ENCODE measurements at places on chromosomes 2 and 18.

- DNase-seq = no peak
These were observed 45.0 kb downstream of the MBD5 start for GRCh38 chr2:148065936-148066335.

DNA sequence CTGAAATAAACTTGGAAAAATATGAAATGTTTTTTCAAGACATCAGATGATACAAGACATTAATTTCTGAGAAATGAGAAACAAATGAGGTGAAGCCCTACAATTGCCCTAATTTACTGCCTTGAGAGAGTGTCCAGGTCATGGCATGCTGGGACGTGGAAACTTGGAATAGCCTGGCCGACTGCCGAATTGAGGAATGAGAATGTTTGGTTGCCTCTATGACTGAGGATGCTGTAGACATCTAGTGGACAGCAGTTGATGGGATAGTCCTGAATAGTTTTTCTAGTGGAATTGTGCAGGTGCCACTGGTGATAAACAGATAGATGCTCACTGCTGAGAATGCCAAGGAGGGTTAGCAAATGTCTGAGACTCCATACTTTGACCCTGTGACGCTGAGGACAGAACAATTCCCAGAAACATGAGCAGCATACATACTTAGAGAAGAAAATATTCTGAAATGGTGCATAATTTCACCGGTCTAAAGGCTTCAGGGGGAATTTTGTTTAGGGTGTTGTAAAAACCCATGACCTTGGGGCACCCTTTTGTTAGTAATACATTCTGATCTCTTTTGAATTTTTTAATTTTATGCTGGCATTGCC is 56.5 kb upstream of the CWC22 start:
- no peak for DNase-seq

GRCh38 chr2:142980246-142981068 is 103.0 kb downstream of the KYNU start:
- peak; percentile 8 for DNase-seq

DNA sequence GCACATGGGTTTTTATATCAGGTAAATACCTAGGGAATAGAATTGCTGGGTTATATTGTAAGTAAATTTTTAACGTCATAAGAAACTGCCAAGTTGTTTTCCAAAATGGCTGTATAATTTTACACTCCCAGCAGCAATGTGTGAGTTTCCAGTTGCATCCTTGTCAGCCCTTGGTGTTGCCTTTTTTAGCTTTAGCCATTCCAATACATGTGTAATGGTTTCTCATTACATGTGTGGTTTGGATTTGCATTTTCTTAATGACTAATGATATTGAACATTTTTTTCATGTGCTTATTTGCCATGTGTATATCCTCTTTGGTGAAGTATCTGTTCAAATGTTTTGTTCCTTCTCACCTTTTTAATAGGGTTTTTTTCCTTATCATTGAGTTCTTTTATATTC is 70.8 kb downstream of the ABI2 start:
- no peak for DNase-seq

DNA sequence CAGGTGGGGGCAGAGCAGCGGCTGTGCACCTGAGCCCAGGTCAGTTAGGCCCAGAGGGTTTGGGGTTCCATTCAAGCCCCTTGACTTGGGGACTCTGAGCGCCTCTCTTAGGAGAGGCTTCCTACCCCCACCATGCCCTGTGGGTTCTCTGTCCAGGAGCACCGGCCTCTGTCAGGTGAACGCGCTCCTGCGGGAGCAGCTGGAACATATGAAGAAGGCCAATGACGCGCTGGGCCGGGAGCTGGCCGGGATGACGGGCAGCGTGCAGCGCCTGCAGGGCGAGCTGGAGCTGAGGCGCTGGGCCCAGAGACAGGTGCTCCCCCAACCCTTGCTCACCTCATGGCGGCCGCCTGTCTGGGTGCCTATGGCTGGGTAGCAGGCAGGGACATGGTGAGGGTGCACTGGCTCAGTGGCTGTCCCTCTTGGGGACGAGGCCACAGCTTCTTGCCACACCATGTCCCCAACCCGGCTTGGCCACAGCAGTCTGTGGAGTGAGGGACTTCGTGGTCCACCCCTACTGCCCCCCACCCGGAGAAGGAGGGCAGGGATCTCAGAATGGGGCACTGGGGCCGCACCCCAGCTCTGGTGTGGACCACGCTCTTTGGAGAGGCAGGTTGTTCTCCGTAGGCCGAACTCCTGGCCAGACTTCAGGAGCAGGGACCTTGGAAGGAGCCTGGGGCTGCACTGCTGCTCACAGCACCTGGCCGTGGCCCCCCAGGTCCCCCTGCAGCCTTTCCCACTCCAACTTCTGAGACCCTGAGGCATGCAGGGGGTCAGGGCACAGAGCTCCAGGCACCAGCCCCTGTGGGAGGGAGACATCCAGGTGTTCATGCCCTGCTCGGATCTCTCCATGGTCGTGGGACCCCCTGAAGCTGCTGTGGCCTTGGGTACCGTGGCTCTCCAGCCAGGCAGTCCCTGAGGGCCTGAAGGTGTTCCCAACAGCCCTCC is 19.7 kb downstream of the CROCC2 start:
- no peak for DNase-seq

GRCh38 chr2:181916726-181917718 is 25.5 kb downstream of the ITPRID2 start:
- DNase-seq = no peak

GRCh38 chr2:112812318-112813267 is 24.0 kb downstream of the IL1B start:
- no peak for DNase-seq

DNA sequence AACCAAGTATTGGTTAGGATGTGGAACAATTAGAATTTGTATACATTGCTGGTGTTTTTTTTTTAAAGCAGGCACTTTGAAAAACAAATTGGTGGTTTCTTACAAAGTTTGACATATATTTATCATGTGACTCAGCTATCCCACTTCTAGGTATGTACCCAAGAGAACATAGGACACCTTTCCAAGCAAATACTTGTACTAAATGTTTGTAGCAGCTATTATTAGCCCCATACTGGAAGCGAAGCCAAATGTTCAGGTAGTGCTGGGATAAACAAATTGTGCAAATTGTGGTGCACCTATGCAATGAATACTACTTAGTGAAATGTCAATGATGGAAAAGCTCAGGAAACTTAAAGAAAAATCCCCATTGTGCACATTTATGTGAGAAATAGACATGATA is 101.0 kb downstream of the MIB1 start:
- DNase-seq = no peak

DNA sequence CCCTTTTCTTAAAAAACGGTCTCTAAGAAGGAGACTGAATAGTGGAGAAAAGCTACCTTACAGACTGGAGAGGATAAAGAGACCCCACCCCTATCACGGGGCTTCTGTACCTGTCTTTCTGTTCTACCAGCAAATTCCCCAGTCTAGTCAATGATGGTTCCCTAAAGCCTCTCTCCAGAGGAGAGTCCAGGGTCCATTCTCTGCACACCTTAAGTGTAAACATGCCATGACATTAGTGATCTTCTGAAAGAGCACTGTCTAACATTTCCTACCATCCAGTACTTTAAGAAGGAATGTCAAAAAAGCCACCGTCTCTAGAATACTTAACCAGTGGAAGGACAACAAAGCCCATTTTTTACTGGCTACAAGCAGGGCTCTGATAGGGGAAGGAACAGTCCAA is 17.0 kb upstream of the ERCC3 start:
- DNase-seq = no peak

DNA sequence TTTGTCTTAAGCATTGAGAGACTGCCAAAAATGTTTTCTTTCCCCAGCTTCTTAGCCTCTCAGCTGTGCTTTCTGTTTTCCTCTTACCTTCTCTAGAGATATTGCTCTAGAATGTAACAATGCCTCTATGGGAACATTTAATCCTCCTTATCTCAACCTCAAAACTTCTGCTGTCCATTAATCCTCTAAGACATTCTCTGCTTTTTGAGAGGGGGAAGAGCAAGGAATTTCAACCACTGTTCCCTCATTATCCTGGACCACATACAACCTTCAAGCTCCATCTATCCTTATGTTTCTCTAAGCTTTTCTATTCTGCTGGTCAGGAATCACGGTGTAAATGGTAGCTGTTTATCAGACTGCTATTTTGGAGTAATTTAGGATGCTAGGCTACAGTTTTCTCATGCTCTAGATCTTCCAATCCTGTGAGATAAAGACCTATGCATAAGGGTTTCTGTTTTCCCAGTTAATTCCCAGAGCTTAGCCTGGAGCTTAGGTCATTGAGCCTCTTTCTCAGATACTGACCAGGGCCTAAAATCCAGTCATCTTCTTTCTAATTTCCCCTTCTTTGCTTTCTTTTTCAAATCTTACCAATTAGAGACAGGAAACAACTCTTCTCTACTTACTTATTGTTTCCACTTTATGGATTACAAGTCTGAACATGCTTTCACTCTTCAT is 282.0 kb downstream of the CALCRL start:
- no peak for DNase-seq

DNA sequence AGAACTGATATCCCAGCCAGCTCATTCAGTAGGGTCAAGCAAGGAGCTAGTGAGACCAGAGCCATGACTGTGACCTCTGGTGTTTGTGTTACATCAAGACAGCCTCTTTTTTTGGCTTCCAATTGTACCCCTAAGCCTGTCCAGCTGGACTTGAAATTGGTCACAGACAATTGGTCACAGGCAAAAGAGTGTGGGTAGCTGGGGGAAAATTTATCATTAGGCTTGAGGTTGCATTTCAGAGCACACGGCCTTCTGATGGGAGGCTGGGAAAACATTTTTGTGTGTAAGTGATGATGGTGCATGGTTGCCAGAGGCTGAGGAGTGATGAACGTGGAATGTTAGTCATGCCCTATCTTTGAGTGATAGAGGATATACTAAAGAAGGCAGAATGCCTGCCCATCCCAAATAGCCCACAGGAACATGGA is 285.1 kb upstream of the SLC14A2 start:
- DNase-seq = no peak

- no peak for DNase-seq
These were observed 773.9 kb downstream of the BCL11A start for GRCh38 chr2:59779571-59779970.

DNA sequence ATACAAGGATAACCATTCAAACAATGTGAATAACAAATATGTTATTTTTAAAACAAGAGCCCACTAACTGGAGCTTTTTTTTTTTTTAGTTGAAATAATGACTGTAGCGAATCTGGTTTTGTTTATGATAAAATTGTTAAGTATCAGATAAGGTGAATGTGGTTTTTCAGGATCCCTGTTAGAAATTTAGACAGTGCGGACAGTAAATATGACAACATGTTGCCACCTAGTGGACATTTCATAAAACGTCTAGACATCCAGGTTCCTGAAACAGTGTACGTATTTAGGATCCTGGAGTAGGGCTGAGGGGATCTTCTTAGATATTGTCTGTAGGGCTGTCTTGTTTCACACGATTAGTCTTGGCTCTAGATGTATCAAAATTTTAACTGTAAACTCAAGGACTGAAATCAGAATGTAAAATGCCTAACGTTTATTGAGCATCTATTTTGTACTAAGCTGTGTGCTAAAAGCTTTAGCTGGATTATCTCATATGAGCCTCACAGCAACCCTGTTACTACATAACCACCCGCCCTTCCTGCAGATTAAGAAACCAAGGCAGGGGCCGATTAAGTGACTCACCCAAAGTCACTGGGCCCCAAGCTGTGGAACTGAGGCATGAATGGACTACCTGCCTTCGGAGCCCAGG is 23.9 kb upstream of the CCDC68 start:
- peak; percentile 5 for DNase-seq

DNA sequence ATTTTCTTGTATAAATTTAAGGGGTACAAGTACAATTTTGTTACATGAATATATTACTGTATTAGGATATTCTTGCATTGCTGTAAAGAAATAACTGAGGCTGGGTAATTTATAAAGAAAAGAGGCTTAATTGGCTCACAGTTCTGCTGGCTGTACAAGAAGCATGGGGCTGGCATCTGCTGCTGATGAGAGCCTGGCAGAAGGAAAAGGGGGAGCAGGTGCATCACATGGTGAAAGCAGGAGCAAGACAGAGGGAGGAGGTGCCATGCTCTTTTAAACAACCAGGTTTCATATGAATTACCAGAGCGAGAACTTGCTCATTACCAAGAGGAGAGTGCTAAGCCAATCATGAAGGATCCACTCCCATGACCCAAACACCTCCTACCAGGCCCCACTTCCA is 399.5 kb upstream of the RAB6C start:
- DNase-seq = no peak

DNA sequence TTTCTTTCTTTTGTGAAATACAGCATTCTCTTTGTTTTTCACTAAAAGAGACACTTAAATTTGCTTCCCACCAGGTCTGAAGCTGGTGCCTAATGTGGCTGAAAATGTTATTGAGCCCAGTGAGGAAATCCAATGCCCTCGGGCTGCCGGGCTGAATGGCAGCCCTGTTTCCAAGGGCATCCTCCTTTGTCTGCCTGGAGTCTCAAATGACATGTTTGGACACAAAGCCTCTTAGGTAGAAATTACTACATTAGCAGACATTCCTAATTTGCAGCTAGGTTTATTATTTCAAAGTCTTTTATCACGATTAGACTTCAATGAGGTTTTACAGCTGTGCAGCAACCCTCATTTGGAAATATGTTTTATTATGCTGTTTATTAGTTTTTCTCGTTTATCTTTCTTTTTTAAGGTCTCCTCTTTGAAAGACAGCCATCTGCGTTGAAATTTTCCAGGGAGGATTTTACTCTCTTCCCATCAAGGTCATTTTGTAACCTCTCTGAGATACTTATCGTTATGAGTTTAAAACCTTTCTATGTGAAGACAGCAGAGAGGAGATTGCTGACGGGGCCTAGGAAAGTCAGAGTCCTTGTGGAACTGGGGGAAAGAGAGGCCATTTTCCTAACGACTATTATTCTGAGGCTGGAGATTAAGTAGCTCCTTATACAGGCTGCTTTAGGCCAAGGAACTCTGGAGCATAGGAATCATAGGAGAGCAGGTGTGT is 59.0 kb upstream of the ZNF532 start:
- DNase-seq = no peak

GRCh38 chr2:143754742-143755141 is 625.5 kb downstream of the ARHGAP15 start:
- DNase-seq = no peak

- DNase-seq = no peak
These were observed 237.5 kb upstream of the CHAC2 start for GRCh38 chr2:53530126-53530525.

DNA sequence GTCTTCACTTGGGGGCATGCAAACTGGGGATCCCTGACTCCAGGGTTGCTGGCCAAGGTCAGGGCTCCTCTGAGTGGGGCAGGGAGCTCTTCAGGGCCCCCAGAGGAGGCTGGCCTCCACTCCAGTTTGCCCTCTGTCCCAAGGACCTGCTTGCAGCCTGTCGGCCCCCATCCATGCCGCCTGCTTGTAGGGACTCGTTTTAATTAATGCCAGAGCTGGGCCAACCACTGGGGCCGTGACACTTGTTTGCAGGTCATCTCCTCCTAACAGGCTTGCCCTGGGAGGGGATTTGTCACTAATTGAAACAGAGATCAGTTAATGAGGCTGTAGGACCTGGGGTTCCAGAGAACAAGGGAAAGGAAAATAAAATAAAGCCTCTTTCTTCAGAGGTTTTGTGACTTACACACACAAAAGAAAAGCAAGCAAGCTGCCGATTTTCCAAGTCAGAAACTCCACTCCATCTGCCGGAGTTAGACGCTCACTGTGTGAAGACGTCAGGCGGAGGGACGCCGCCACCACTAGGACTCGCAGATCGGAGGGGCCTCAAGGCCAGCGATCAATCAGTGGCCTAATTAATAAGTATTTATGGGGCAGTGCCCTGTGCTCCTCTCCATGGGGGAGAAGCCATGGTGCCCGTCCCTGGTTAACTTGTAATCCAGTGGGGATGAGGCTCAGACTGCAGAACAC is 75.9 kb downstream of the SFXN5 start:
- no peak for DNase-seq

GRCh38 chr18:12699747-12700146 is 2.8 kb downstream of the CEP76 start:
- peak; percentile 35 for DNase-seq

GRCh38 chr2:172083628-172084394 is 1.5 kb upstream of the DLX1 start:
- no peak for DNase-seq
